T-helper 9 cell (primary cell): ENCODE measurements at places on chromosomes 6 and 20.

- peak; percentile 48 for DNase-seq
Observed at GRCh38 chr6:26158581-26159356, 71.5 kb downstream of the HFE start.

DNA sequence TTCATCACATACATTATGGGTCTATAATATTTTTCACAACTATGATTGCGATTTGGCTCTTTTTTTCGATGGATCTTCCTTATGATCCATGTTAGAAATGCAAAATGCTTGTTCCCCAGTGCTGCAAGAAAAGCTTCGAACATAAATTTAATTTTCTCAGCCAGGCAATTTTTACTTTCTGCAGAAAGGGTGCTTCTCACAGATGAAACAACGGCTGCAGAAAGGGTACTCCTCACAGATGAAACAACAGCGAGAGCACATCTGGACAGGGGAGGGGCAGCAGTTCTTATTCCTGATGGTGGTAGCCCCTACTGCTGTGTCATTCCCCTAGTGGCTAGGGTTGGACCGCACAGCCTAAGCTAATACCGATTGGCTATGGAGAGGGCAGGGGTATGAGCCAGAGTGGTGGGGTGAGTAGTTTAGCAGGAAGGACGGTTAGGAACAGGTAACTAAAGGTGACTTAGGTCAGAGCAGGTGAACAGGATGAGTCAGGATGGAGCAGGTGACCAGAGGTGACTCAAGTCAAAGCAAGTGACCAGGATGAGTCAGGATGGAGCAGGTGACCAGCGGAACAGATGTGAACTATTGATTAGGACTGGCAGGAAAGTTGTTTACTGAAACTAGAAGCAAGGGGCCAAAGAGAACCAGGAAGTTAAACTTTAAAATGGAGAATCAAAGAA, 13.4 kb upstream of the TREML4 start:
- DNase-seq, result no peak

DNA sequence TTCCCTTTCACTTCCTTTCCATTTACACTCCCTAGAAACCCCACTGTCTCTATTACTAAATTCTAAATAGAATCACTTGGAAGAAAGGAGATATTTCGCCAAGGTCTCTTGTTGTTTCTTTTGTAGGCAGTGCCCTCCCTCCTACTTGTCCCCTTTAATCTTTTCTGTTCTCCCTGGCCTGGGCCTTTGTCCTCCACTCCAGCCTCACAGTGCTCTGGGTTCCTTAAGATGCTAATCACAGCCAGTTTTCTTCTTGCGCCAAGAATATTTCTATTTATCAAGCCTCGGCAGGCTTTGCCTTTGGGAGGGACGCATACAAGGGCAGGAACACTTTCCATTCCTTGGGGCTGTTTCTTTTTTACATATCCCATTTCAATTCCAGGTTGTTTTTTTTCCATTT, 520.6 kb upstream of the CHD6 start:
- DNase-seq, result no peak

DNA sequence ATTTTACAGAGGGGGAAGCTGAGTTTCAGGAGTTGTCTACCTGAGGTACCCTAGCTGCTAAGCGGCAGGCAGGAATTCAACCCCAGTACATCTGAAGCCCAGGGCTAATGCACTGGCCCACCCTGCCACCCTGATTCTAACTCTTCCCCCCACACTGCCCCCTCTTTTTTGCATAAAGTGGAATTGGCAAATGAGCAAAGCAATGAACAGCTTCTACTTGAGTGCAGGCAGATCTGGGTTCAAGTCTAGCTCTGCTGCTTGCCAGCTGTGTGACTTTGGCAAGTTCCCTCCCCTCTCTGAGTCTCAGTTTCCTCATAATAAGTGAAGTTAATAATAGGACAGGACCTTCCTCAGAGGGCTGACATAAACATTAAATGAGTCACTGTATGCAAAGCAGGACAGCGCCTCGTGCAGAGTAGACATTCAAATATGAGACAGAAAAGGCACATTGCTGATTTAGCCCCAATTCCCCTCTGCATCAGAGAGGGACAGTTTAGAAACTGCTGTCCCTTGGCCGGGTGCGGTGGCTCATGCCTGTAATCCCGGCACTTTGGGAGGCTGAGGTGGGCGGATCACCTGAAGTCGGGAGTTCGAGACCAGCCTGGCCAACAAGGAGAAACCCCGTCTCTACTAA, 4.7 kb downstream of the ADA start:
- DNase-seq, result no peak

DNA sequence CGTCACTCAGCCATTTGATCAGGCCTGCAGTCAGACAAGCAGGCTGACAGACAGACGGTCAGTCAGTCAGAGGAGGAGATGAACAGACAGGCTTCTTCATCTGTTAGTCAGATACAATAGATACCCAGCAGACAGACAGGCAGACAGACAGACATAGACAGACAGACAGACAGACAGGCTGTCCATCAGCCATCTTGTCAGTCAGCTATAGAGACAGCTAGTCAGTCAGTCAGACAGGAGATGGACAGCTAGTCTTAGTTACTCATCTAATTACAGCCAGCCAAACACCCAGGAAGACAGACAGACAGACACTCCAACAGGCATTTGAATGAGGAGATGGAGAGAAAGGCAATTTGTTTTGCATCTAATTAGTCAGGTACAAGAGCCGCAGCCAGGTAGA, 36.4 kb downstream of the KCNB1 start:
- no peak for DNase-seq

GRCh38 chr6:99014061-99014460, 66.3 kb upstream of the FBXL4 start:
- no peak for DNase-seq

- no peak for DNase-seq
Observed at GRCh38 chr6:138847884-138848283, 52.0 kb downstream of the ECT2L start.

DNA sequence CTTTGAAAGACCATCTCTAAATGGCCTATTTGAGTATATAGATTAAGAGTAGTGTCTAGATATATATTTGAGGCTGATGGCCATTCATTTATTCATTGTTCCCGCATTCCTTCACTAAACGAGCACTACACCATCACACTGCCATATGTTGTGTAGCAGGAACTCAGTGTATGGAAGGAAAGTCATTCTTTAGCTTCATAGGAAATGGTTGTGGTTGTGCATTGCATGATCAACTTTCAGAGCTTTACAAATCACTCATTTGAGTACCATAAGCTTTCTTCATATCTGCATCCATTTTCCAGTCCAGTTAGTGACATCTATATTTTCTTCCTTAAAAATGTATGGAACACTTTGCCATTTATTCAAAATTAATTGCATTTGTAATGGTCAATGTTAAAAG, 97.9 kb downstream of the ARID1B start:
- no peak for DNase-seq

DNA sequence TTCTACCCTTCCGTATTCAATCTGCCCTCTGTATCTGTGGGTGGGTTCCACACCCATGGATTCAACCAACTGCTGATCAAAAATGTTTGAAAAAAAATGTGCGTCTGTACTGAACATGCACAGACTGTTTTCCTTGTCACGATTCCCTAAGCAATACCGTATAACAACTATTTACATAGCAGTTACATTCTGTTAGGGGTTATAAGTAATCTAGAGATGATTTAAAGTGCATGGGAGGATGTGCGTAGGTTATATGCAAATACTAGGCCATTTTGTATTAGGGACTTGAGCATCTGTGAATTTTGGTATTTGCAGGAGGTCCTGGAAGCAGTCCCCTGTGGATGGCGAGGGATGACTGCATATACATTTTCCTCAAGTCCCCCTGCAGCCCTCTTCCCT, 486.9 kb downstream of the PREX1 start:
- DNase-seq, result no peak

GRCh38 chr6:11043961-11044711, at the start of gene ELOVL2:
TSS of gene ELOVL2 (minus strand) at chr6:11044305. CDS start at chr6:11044230, 75 bp downstream.
- DNase-seq, result no peak

- no peak for DNase-seq
Observed at GRCh38 chr20:13355941-13356486, 134.9 kb downstream of the ISM1 start.

DNA sequence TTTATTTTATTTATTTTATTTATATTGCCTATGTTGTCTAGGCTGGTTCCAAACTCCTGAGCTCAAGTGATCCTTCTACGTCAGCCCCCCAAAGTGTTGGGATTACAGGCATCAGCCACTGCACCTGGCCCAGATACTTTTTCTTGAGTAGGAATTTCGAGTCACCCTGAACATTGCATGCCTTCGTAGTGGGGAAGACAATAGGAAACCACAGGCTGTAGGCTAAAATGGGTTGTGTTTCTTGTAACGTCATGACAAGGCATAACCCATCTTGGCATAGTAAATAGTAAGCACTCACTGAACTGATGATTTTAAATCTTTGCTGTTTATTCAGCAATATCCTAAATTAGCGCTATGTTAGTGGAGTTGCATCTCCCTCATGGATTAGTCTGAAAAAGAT, 34.9 kb downstream of the PTPN1 start:
- no peak for DNase-seq

DNA sequence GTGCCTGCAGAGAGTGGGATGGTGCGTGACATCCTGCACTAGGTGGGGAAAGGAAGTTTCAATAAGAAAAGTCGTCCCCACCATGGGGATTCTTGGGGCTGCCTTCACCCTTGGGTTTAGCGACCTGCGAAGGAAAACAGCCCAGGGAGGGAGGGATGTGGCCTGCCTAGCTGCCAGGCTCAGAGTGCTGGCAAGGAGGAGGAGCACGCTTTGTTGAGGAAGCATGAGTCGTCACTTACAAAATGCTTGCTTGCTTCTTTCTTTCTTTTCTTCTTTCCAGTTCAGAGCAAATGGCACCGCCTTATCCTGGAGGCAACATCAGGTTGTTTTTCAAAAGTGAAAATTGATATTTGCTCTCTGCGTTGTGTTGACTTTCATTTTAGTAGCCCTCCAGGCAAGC, 123.2 kb downstream of the TFAP2C start:
- DNase-seq, result no peak

DNA sequence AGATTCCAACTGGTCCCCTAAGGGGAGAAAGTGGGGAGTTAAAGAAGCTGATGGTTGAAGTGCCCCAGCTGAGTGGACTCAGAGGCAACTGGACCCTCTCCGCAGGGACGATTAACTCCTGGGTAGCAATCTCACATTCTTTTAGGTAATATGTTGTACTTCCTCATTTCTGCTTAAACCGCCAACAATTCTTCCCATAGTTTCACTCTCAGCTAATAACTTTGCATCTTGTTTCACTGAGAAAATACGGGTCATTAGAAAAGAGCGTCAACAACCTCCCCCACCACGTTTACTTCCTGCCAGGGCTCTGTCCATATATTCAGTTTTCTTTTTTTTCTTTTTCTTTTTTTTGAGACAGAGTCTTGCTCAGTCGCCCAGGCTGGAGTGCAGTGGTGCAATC, 39.5 kb upstream of the CHD6 start:
- DNase-seq, result no peak

DNA sequence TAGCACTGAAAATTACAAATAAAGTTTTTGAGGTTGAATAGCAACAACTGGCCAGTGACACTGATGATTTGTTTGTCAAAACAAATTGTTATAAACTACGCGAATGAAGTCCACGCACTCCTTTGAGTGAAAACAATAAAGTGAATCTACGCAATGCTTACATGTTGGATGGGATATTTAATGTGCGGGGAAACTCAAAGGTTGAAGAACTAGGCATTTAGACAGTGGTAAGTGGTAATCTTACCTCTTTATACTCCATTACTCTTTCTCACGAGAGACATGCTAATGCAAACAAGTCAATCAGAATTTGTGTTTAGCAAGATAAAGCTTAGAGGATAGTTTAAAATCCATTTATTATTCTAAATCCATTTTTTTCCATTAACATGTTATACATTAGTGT, 606.4 kb downstream of the KHDRBS2 start:
- DNase-seq, result no peak

DNA sequence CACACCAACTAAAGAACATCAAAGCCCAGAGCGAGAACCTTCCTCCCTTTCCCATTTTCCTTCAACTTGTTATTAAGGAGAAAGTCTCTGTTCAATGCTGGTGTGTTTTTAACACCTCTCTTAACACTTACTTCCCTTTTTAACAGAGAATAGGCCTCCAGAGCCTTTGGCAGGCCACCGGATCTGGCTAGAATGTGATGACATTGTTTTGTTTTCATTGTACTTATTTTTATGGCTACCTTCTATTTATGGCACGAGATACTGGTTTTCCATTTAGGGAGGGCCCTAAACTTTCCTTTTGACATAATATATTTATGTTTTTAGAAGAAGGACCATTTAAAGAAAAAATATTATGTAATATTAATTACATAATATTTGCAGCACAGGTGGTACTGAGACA, 21.6 kb downstream of the TCF15 start:
- no peak for DNase-seq

GRCh38 chr6:134921721-134922261, 28.1 kb downstream of the ALDH8A1 start:
- DNase-seq, result no peak

DNA sequence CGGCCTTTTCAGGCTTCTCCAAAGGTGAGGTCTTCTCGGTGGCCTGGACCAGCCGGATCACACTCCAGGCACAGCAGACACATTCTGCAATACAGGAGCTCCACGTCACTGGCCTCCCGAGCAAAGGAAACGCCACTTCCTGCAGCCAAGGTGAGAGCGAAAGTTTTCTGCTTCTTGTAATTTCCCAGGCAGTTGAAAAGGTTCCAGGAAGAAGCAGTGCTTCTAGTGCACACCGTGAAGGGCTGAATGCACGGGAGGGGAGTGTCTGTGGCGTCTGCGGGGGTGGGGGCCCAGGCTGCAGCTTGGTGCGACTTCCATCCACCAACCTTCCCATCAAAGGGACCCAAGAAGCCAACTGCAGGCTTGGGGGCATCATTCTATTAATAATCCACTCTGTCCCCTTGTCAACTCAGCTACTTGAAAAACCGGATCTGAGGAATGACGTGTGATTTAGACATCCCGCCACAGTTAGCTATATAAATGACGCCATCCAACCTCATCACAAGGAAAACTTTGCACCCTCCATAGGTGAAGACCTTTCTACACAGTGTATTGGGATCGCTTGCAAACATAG, 61.1 kb downstream of the NFATC2 start:
- peak; percentile 31 for DNase-seq

- DNase-seq, result peak; percentile 28
Observed at GRCh38 chr20:62409931-62410745, 3.1 kb upstream of the CABLES2 start.

DNA sequence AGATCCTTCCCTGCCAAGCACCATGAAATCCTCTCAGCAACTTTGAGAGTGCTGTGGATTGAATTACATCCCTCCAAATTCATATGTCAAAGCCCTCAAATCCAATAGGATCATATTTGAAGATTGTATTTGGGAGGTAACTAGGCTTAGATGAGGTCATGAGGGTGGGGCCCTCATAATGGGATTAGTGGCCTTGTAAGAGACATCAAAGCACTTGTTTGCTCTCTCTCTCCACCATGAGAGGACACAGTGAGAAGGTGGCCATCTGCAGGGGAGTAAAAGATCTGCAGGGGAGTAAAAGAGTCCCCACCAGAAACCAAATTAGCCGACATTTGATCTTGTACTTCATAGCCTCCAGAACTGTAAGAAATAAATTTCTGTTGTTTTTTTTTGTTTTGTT, 298.2 kb downstream of the SAMD5 start:
- DNase-seq, result no peak

GRCh38 chr6:36783603-36784375, 55.5 kb downstream of the CPNE5 start:
- no peak for DNase-seq
